ENCODE measurements at places on chromosomes 16 and 17.

DNA sequence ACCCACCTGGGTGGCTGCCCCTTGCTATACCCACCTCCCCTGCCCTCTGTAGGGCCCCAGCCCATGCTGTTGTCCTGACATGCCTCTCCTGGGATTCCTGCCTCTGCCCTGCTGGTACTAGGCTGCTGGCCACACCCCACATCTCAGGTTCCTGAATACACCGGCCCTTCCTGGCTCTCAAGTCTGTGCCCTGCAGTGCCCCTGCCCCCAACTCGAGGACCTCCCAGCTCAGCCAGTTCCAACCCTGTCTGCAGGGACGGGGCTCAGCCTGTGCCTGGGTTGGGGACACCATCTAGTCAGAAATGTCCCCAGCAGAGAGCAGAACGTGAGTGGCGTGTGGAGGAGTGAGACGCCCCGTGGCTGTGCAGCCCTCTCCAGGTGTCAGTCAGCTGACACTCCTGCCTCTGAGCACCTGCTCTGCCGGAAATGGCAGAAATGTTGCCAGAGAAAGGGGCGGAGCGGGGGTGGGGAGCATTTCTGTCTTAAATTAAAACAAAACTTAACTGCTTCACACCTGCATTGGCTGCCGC lies 28.7 kb downstream of the ACSF3 start:
- no peak for DNase-seq

DNA sequence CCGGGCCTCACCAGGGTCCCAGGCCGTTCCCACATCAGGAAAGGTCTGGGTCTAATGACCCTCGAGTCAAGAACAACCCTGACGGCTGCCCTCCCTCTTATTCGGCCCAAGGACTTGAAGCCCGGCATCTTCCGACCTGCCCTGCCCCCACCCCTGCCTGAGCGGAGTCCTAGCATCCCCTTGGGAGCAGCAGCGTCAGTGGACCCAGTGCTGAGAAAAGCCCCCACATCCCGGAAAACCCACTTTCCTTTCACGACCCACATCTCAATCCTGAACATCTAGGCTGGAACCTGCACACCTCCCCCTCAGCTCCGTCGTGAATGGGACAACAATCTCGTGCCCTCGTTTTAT lies 769 bp downstream of the TMEM88 start:
- no peak for DNase-seq

- DNase-seq: no peak
These were observed 45.3 kb downstream of the REXO5 start for GRCh38 chr16:20851601-20852000.

DNA sequence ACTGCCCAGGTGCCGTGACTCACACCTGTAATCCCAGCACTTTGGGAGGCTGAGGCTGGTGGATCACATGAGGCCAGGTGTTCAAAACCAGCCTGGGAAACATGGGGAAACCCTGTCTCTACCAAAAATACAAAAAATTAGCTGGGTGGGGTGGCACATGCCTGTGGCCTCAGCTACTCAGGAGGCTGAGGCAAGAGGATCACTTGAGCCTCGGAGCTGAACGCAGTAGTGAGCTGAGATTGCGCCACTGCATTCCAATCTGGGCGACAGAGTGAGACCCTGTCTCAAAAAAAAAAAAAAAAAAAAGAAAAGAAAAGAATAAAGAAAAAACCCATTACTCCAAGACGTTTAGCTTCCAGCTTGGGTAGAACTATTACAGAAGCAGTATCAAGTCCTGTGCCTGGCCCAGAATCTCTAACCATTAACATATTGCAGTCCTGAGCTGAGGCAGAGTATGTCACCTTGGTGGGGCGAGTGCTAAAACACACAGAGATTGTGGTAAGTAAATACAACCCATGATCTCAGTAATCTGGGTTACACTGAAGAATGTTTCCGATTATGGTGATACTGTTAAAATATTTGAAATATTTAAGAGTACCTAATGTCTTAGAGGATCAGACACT lies 23.2 kb upstream of the CFAP20 start:
- no peak for DNase-seq

DNA sequence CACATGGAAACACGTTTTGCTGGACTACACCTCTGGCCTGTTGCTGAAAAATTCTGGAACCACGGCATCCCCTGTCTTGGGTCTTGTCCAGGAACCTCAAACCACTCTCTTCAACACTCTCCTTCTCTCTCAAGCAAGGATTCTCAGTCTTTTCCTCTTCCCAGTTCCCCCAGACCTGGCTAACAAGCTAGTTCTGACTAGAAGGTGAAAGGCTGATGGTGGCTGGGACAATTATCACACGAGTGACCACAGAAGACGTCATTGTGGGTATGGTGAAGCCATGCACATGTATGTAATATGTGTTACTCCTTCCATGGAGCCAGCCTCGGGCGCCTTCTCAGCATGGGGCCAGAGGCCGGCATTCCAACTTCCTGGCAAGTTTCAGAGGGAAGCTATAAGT lies 123.0 kb downstream of the CDYL2 start:
- no peak for DNase-seq

GRCh38 chr17:83152227-83152744 lies 72.9 kb downstream of the METRNL start:
- no peak for DNase-seq

DNA sequence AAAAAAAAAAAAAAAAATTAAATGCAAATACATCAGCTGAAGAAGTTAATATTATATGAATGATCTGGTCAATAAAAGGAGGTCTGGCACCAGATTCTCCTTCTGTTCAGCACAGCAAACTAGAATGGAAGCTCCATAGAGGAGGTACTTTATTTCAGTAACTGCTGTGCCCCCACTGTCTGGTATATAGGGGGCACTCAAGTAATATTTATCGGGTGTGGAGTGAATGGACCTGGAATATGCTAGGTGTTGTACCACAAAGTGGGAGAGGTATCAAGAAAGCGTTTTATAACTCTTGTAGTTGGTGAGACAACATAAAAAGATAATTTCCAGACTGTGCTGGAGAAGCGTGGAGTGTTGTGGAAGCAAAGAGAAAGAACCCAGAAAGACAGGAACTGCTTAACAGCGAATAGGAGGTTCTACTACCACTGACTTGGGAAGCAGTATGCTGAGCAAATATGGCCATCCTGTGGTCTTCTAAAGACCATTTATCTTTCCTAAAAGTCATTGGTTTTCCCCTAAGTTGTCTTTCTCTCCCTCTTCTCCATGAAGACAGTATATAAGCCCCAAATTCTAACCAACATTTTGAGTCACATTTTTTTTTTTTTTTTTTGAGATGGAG lies 12.2 kb upstream of the PRKCA start:
- no peak for DNase-seq

DNA sequence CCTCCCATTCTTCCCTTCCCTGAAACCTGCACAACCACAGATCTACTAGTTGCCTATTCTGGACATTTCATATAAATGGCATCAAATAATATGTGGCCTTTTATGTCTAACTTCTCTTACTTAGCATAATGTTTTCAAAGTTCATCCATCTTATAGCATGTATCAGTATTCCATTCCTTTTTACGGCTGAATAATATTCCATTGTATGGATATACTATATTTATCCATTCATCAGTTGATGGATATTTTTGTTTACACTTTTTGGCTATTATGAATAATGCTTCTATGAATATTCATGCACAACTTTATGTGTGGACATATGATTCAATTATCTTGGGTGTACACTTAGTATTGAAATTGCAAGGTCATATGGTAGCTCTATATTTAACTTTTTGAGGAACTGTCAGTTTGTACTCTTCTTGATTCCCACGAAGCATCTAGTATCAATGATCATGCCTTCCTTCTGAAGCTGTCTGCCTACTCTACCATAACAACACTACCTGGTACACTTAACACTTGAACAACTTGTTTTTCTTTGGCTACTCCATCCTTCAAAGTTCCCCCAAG lies 12.7 kb upstream of the CHD3 start:
- no peak for DNase-seq

DNA sequence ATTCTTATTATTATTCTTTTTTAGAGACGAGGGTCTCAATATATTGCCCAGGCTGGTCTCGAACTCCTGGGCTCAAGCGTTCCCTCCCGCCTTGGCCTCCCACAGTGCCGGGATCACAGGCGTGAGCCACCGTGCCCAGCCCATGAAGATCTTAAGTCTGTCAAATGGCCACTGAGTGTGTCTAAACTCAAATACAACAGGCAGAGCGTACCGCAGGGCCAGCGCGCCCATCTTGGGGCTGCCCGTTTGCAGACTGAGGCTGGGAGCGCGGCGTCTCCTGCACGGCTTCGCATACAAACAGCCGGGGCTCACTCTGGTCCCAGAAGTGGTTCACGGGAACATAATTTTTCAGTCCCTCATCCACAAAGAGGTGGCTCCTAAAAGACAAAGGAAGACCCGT lies 30.3 kb downstream of the TMEM204 start:
- DNase-seq: no peak

DNA sequence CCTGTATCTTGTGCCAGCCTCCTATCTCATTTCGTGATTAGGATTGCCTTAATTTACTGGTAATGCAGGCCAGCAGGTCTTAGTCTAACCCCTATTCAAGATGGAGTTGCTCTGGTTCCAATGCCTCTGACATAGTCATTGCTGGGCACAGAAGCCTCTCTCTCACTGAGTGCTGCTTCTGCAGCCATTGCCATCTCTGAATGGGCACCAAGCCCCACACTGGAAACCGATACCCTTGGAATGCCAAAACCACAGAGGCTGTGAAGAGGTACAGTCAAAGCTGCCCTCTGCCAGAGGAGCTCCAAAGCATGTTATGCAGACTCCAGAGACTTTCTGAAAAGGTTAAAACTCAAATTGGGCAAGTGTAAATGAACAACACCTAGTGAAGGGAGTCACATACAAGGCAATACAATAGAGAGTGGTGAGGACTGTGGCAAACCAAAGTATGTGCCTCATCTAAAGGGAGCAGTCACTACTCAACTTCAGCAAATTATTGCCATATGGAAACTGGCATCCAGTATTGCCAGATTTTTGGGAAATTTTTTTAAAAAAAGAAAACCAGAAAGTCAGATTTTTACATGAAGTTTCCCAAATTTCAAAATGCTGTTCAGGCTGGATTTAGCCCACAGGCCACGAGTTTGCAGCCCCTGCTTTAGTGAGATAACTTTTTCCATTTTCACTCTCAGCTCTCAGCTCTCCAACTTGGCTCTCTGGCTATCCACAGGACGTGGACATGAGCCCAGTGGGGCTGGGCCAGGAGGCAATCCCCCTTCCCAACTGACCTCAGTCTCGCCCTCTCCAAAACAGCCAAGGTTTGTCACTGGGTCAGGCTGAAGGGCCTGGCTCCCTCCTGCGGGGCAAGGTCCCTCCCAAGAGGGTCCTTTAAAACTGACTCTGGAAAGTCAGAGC lies 2.1 kb upstream of the MMP2 start:
- DNase-seq: no peak

GRCh38 chr17:75146592-75146991 lies 7.7 kb downstream of the JPT1 start:
- DNase-seq: no peak

GRCh38 chr16:28602529-28602928 lies 5.7 kb upstream of the SULT1A2 start:
- no peak for DNase-seq
